ENCODE measurements at places on chromosomes 13 and 19.

DNA sequence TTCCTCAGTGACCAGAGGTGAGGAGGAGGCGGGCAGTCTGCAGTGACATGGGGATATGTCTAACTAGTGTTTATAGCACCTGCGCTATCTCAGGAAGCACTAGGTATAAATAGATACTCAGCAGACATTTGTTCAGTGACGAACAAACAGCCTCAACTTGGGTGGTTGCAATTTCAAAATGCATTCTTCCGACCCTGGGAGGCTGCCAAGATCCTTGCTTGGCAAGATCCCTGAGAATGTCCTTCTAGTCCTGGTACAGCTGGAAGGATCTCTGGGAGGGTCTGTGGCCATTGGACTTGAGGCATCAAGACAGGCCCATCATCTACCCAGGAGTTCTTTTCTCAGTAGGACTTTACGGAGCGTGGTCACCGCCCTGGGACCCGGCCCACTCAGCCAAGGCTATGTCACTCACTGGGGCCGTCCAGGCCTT, 299.5 kb downstream of the ZNF536 start:
- no peak for DNase-seq

- DNase-seq: no peak
Observed at GRCh38 chr13:49604570-49604969, 19.2 kb upstream of the RCBTB1 start.

GRCh38 chr13:77305266-77305665, 21.6 kb downstream of the MYCBP2 start:
- DNase-seq: no peak

- no peak for DNase-seq
Observed at GRCh38 chr19:38031423-38031770, 124.4 kb downstream of the SIPA1L3 start.

- no peak for DNase-seq
Observed at GRCh38 chr13:35764326-35765015, 288.0 kb upstream of the MAB21L1 start.

- no peak for DNase-seq
Observed at GRCh38 chr13:111532111-111532510, 211.7 kb downstream of the TEX29 start.

DNA sequence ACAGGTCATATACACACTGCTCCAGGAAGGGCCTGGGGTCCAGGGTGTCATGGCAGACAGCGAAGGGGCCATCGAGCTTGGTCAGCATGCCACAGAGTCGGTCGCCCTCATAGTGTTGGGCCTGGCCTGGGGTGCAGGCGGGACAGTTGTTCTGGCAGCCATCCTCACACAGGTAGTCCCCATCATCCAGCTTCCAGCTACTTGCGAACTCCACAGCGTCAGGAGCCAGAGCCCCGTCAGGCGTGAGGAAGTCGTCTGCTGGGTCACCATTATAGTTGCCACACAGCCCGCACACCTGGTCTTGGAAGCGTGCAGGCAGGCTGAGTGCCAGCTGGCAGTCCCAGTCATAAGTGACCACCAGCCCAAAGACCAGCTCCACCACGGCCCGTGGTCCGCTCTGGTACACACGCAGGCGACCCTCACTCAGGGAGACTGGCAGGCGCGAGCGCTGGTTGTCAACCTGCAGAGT, 16.2 kb downstream of the FCGBP start:
- DNase-seq: no peak

GRCh38 chr13:85406269-85406975, 392.8 kb downstream of the SLITRK6 start:
- no peak for DNase-seq

DNA sequence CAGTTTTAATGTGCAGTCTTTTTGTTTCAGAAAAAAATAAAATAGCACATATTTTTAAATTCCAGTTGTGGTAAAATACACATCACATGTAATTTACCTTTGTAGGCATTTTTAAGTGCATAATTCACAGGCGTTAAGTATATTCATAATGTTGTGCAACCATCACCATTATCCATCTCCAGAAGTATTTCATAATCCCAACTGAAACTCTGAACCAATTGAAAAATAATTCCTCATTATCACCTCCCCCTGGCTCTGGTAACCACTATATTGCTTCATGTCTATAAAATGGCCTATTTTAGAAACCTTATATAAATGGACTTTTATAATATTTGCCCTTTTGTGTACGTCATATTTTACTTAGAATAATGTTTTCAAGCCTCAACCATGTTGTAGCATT, 756.5 kb upstream of the KLHL1 start:
- no peak for DNase-seq

GRCh38 chr19:10557603-10558197, 8.1 kb downstream of the KRI1 start:
- DNase-seq: no peak

GRCh38 chr13:38045278-38046048, 175.9 kb upstream of the TRPC4 start:
- DNase-seq: no peak

- DNase-seq: peak; percentile 11
Observed at GRCh38 chr19:55304279-55304978, 20.6 kb downstream of the BRSK1 start.

DNA sequence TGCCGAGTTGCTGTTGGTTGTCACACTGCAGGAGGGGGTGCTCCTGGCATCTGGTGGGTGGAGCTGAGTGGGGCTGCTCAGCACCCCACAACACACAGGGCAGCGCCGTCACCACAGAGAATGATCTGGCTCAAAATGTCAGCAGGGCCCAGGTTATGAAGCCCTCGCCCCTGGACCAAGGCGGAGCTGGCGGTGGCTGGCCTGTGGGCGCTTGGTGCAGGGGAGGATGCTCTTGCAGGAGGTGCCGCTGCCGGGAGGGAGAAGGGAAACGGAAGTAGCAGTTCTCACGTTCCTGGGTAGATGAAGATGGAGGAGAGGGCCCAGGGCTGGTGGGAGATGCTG, 14.2 kb upstream of the LENG8 start:
- DNase-seq: no peak

- no peak for DNase-seq
Observed at GRCh38 chr19:33805840-33806433, 9.3 kb downstream of the KCTD15 start.

- no peak for DNase-seq
Observed at GRCh38 chr13:34019870-34020269, 201.9 kb downstream of the RFC3 start.

DNA sequence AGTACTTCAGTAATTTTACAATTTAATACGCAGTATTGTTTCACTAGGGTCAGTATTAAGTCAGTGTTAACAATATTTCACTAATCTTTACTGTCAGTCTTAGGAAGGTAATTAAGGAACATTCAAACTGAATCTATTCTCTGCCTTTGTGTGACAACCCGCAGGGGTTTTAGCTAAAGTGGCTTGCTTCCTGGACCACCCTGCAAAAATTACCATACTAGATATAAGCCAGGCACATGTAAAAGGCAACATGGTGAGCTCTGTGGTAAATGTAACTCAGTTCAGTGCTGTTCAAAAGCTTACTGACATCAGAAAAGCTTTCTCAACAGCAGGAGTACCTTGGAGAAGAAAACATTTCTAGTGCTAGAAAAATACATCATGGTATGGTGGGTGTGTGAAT, 116.7 kb downstream of the FREM2 start:
- DNase-seq: no peak

DNA sequence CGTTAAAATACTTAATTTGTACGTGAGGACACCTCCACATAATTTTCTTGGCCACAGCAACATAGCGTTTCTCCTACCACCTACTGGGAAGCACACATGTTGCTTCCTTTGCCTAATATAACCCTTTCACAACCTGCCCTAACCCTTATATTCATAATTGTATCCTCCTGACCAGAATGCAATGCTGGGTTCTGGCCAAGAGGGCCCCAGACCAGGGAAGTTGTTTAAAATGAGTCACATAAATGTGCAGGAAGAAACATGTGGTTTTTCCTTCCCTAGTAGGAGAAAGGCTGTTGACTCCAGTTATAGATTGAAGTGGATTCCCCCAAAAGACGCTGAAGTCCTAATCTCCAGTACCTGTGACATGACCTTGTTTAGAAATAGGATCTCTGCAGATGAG, 187.3 kb downstream of the NUFIP1 start:
- DNase-seq: no peak

DNA sequence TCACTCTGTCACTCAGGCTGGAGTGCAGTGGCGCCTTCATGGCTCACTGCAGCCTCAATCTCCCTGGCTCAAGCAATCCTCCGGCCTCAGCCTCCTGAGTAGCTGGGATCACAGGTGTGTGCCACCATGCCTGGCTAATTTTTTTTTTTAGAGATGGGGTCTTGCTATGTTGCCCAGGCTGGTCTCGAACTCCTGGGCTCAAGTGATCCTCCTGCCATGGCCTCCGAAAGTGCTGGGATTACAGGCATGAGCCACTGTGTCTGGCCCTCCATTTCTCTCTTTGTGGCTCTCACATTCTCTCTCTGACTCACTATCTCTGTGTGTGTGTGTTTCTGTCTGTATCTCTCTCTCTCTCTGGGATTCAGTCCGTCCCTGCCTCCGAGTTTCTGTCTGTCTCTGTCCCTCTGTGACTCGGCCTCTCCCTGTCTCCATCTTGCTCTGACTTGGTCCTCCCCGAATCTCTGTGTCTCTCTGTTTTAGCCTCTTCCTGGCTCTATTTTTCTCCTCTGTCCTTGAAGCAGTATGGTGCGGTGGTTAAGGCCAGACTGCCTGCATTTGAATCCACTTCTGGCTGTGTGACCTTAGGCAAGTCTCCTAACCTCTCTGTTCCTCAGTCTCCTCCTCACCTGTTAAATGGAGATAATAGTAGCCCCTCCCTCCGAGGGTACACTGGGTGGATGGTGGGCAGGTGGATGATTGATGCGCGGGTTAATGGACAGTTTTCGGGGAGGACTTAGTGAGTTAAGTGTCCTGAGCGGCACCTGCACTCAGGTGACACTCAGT, 11.0 kb downstream of the MEIS3 start:
- no peak for DNase-seq

DNA sequence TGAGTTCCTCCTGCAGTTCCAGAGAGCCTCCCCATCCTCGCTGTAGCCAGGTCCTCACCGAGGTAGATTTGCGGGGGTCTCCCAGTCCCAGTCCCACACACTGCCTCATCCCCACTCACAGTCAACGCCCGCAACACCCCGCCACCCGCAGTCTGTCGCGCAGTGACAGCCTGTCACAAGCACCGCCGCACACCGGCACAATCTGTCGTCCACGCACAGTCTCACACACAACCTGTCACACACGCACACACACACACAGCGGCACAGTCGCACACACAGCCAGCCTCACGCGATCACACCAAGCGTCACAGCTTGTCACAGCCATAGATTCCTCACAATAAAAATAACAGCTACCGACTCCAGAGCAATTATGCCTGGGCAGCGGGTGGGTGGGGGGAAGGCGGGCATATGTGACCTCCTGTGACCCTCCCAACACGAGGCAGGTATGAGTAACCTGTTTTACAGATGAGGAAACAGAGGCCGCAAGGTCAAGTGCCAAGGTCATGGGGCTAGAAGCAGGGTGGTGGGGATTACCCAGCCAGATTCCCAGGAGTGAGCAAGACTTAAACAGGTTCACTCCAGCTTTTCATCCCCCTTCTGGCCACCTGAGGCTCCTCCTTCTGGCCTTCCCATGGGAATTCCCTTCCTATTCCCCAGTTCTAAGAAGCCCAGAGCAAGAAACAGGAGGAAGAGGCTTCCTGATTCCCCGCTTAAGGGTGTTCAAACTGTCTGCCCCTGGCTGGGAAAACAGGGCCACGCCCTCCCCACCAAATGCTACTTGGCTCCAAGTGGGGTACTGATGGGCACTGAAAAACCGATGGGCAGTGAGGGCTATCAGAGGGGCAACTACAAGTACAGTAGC, 13.9 kb downstream of the NFIX start:
- DNase-seq: no peak

DNA sequence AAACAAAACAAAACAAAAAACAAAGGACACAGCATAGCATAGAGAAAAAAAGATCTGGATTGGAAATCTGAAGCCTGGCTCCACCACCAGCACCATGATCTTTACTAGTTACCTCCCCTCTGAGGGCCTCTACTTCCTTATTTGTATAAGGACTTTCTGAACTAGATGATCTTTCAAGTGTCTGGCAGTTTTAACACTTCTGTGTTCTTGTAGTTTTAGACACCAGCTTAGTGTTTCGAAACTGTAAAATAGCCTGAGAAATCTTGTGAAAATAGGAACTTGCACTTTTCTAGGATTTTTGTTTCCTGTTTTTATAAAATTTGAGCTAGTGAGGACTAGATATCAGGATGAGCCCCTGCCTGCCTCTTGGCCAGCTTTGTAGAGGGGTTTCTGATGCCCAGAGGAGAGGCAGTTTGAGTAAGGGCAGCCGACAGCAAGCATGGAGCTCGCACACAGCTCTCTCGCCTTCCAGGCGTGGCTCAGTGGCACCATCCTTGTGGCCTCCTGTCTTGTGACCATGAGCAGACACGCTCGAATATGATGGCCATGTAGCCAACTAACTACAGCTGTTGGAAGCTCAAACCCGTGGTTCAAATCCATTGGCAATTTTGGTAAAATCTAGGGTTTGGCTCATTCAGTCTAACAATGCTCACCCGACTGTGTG, 319.0 kb downstream of the KCNRG start:
- DNase-seq: no peak

DNA sequence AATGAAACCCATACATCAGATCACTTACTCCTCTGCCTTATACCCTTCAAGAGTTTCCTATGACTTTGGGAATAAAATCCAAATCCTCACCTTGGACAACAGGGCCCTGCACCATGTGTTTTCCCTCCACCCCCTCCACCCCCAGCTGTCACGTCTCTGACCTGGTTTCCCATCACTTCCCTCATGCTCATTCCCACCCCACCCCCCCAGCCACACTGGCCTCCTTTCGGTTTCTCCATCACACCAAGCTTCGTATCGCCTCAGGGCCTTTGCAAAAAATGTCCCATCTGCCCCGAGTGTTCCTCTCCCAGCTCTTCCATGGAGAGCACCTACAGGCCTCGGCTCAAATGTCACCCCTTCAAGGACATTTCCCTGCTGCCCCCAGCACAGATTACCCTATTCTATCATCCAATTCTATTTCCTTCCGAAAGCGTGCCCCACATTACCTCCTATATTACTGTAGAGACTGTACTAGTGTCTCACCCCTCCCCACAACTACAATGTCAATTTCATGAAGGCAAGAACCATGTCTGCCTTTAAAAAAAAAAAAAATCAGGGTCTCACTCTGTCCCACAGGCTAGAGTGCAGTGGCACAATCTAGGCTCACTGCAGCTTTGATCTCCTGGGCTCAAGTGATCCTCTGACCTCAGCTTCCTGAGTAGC, 16.8 kb upstream of the FFAR2 start:
- DNase-seq: no peak

DNA sequence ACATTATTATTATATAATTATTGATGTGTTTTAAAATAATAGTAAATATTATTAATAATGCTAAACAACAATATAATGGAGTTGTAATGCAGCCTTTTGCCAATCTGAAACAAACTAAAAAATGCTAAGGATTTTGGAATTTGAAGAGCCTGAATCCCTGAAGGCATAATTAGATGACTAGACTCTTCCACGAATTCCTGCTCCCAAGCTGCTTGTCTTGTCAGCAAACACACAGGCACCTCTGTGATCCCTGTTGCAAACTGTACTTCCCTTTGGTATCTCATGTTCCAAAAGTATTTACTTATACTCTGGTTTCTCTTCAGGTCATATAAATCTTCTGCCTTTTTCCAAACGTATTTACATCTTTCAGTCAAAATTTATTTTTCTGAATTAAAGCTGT, 1862.4 kb downstream of the OLFM4 start:
- no peak for DNase-seq
